ENCODE measurements at places on chromosomes 2 and 18.
A peak's percentile ranks its signal among the peaks of the same experiment; 100 is the strongest.

- no peak for DNase-seq
Observed at GRCh38 chr2:101790416-101790815, 92.9 kb downstream of the MAP4K4 start.

- peak; percentile 84 for DNase-seq
Observed at GRCh38 chr2:24490181-24490689, 819 bp upstream of the NCOA1 start.

DNA sequence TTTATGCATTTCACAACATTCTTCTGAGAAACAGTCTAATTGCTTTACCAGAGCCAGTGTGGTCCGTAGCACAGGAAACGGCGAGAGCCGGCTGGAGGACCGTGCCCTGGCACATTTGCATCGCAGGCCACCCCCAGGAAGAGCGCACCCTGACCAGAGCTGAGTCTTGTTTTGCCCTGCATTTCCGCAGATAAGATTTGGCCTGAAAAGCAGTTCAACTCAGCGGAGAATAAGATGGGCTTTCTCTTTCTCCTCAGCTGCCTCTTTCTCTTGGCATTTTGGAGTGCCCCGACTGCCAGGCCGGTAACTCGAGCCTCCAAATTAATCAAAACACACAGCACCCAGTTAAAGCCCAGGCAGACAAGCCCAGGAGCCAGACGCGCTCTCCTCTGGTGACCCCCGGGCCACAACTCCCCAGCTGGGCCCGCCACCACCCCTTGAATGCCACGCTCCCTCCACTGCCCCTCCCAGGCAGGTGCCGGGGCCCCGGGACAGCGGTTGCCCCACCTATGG lies 464 bp downstream of the COL4A4 start:
- DNase-seq = no peak

DNA sequence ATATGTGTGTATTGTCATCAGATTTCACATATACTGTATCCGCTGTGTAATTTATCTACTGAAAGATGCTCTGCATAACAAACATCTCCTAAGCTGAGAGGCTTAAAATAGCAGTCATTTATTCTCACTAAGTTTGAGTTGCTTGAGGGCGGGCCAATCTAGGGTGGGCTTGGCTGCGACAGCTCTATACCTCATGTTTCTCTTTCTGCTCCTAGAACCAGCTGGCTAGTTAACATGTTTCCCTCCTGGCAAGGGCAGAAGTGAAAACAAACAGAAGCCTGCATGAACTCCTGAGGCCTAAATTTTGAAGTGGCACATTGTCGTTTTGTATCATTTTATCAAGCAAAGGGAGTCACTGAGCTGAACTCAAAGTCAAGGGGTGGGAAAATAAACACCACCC lies 585.0 kb upstream of the VRK2 start:
- no peak for DNase-seq

DNA sequence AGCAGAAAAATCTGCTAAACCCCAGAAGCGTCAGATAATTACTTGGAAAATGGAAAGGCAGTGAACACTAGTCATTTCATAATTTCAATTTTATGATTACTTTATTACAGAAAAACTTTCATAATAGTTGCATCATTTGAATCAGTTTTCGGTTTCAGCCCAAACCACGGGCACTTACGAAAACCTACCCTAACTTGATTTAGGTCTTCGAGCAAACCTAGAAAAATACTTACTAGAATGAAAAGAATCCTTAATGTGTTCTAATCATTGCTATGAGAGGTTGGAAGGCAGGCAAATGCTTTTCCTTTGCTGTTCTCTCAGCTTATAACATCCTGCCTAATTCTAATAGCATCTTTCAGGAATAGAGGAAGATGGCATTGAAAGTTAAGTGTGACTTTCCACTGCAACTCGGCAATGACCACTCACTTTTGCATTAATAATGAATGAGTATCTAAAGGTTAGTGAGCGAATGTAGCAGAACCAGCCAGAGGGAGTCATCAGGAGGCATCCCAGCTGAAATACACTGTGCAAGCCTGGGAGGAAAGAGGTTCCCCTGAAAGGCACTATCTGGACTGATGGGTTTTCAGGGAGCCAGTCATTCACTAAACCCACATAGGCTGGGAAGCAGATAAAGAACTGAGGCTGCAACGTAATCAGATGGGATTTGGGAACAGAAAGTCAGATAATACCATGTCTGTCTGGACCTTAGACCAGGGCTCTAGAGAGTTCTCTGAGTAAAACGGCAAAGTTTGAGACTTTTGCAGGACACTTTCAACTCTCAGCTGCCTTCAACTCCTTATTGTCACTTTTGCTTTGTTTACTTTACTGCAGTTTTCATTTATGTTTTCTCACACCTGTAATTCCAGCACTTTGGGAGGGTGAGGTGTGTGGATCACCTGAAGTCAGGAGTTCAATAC lies 520.8 kb downstream of the RNF144A start:
- DNase-seq = no peak

- DNase-seq = no peak
Observed at GRCh38 chr2:8644605-8645175, 37.2 kb upstream of the ID2 start.

DNA sequence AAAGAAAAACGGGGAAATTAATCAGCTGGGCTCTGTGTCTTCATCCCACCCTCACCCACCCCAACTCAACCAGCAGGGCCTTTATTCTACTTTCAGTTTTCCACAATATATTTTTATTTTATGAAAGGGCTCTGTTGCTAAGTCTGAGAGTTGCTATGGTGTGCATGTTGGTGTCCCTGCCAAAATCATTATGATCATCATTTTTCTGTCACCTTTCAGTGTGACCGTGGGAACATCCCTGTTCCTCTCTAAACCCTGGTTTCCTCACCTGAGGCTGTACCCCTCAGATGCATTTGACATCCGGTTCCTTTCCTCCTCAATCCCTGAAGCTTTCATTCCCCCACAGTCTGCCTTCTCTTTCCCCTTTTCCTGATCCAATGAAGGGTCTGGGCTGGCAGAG lies 180.5 kb downstream of the ZFP36L2 start:
- DNase-seq = no peak

DNA sequence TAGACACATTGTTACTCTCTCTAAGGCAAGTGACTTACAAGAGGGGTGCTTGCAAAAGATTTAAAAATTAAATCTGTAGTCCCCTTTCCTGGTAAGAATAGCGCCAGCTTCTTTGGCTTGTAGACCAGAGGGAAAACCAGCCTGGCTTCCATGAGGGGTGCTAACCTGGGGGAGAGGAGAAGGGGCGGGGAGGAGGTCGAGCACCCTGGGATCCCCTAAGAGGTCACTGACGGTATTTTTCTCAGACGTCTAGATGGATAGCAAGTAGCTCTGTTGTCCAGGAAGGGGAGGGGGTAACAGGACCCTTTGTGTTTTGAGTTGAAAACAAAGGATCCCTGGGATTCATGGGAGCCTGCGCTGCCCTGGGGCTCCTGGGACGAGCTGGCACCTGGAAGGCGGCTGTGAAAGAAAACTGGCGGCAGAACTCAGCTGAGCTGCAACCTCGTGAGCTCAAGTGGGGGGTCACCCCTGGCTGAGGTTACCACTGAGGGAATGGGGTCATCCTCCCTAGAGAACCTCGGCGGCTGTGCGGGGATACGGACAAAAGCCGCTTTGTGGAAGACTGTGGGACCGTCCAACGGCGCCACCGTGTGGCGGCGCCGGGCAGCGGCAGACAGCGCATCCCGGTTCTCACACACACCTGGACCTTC lies 37.8 kb upstream of the MRPL19 start:
- peak; percentile 70 for DNase-seq

- DNase-seq = no peak
Observed at GRCh38 chr2:199929262-199929661, 18.2 kb downstream of the C2orf69 start.

DNA sequence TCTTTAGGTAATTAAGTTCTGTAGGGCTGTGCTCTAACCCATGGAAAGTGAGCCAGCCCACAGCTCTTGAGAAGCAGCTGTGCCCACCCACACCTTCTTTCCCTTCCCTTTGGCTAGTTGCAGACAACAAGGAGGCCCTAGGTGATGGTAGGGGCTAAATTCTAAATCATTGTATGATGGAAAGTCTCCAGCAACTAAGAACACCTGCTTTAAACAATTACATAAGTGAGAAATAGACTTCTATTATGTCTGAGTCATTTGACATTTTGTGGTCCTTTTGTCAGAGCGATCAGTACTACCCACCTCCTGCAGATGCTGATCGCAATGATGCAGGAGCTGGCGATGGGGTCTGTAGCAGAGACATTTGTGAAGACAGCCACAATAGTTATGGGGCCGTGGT lies 79.6 kb downstream of the TEX51 start:
- DNase-seq = no peak

GRCh38 chr18:44819944-44820510 lies 139.3 kb downstream of the SETBP1 start:
- DNase-seq = no peak

DNA sequence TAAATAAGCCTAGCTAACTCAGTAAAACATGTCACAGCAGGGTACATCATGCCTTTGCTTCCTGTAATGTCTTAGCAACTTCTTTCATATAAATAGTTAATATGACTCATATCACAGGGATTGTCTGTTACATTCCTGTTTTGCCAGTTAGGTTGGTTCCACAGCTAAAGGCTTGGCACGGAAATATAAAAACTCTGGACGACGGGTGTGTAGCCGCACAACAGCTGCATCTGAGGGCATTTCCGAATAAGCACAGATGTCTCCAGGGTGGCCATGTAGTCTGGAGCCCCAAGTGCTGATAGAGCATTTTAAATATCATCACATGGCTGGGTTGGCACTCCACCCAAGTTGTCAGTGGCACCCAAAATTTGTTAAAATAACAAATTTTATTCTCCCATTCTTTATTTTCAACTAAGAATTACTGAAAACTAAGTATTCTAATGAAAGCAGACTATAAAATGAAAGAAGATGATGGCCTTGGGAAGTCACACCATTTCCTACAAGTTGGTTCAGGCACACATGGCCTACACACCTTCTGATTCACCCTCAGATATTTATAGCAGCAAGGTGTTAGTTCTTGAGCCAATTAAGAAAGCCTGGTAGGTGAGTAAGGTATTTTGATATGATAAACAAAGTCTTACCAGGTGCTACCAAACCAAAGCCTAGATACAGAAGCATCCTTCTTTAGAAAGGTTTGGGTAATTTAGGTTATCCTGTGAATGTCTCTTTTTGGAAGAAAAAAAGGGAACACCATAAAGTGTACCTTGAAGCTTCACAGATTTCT lies 61.8 kb upstream of the STK17B start:
- peak; percentile 90 for DNase-seq

DNA sequence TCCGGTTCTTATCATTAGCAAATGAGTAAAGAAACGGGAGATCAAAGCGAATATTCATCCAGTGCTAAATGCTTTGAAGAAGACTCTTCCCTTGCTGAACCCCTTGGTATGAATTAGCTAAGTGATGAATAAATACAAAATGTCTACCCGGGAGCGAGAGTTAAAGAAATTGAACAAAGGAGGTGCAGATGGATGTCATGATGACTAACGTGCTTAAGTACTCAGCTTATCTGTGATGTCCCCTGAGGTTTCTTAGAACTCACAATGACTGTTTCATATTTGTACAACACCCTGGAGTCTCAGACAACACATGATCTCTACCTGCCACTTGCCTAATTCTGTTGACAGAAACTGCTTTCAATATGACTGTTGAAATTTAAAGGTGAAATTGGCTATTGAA lies 148.5 kb downstream of the TMEM200C start:
- DNase-seq = no peak

- DNase-seq = no peak
Observed at GRCh38 chr2:200446612-200447011, 63.3 kb downstream of the KCTD18 start.

GRCh38 chr18:23226930-23227725 lies 91.8 kb downstream of the CABLES1 start:
- DNase-seq = no peak

DNA sequence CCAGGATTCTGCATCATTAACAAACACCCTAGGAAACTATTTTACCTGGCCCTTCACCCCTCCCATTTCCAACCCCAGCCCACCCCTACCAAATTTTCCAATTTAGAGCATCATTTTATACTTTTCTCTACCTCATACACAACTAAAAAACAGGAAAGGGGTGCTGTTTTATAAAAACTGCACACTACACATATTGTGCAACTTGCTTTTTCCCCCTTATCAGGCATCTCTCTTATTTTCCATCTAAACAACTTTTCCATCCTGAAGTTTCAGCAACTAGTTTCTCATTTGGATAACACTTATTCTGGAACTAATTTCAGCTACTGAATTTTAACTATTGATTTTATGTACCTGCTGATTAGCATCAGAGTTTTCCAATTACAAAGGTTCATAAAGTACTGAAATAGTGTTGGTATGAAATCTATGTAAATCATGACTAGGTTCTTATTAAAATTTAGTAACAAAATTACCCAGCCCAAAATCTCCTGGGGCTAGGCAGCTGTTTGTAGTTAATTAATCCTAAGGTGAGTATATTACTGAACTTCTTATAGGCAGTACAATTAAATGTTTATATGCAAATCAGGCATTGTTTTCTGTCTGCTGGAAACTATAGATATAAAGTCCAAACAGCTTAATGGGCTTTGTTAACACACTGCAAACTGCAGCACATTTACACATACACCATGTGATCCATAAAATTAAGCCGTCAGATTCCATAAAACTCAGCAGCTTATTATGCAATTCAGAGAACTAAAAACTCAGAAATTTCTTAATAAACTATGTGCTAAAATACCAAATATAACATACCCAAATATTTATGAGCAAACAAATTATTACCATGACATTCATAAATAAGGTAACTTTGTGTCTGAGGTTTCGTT lies 7.9 kb downstream of the SF3B1 start:
- no peak for DNase-seq

GRCh38 chr2:133849341-133849740 lies 281.1 kb upstream of the NCKAP5 start:
- DNase-seq = no peak

DNA sequence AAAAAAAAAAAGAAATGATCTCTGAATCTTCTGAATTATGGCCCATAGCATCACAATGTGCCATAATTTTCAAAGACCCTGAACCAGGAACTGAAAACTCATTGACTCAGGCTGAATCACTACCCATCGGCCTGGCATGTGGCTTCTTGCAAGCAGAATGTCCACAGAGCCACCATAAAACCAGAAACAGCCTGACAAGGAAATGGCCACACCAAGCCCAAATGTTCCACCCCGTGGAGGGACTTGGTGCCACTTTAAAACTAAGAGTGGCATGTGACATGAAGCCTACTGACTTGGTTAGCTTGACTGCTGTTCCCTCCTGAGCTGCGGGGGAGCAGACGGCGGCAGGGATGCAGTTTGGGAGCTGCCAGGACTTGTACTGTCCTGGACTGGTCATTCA lies 71.2 kb upstream of the RBM44 start:
- DNase-seq = peak; percentile 49

GRCh38 chr2:164052006-164052405 lies 316.2 kb upstream of the FIGN start:
- DNase-seq = no peak

DNA sequence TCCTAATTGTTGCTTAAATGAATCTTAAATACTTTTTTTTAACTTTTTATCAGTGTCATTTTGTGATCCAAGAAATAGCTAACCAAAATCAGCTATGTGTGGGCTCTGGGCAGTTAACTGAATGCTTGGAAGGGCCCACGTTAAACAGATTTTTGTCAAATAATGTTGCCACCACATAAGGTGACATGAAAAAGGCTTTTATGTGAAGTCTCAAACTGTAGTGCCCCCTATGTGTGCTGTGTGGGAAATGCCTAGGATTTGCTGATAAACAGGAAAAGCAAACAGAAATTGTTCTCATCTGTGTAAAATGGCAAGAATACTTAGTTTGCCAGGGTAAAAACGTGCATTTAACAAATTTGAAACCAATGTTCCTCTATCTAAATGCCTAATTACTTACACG lies 242.2 kb downstream of the ZNF516 start:
- DNase-seq = no peak

All from PC-9 (cell line).